ENCODE measurements at places on chromosomes 2 and 18.

DNA sequence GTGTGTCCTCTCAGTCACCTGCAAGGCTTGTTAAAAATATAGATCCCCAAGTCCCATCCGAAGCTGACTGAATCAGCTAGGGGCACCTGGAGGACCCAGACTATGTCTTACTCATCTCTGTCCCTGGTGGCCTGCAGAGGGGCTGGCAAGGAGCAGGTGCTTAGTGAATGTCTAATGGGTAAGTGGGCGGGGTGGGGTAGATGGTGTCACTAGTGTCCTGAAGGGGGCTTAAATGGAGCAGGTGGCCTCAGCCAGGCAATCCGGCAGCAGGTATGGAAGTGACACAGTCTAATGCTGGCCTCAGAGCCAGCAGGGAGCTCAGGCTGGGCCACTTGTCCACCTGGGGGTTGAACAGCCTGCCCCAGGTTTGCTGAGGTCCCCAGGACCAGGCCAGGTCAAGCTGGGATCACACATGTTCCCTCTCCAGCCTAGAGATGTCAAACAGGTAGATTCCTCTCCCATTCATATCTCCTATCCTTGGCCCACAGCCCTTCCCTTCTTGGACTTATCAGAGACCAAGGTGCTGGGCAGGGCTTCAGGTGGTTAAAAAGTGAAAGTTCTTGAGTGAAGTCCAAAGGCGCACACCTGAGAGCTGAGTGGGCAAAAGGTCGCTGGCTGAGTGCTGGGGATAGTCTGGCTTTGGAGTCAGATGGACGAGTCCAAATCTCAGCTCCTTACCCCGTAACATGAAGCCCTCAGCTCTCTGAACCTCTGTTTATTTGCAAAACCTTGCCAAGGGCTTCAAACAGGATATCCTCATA is 1.7 kb downstream of the STEAP3 start:
- no peak for DNase-seq

GRCh38 chr2:138084206-138084605 is 119.9 kb downstream of the HNMT start:
- no peak for DNase-seq

DNA sequence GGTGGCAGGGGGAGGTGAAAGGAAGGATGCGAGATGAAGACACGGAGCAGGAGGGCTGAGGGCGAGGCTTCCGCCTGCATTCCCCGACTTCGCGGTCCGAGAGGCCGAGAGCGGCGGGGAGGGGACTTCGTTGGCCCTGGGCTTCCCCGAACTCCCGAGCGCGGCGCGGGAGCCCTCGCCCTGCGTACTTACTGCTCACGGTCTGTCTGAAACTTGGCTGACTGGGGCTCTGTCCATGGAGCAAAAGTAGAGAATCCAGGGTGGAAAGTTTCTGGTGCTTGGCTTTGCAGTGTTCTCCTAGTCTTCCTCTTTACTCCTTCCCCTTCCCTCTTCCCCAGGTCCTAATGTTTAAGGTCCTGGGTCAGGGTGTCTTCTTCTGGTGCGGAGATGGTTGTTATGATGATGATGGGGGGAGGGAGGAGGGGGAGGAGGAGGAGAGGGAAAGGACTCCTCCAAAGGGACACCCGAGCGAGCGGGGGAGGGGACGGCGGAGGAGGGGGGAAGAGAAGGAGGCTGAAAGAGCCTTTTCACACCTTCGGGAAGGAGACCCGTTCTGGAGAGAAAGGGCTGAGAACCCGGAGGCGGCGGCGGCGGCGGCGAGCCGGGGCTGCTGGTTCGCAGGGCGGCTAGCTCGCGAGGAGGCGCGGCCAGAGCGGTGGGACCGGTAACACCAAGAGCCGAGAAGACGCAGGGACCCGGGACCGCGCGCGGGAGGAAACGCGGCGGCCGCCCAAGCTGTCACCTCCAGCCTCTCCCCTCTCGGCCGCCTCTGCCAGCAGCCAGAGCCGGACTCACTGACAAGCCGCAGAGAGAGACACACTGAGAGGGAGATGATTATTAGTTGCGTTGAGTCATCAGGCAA is at the start of gene SATB2:
TSS of gene SATB2 (minus strand) at position 793 of the 862 bp plus-strand sequence. CDS start 1,902 bp downstream, outside the sequence.
- DNase-seq: peak; percentile 90

- no peak for DNase-seq
Observed at GRCh38 chr2:69680001-69680675, 36.6 kb upstream of the AAK1 start.

GRCh38 chr2:47650001-47650535 is 132.9 kb upstream of the MSH6 start:
- no peak for DNase-seq

GRCh38 chr18:57930476-57930875 is 113.5 kb upstream of the NEDD4L start:
- DNase-seq: no peak

DNA sequence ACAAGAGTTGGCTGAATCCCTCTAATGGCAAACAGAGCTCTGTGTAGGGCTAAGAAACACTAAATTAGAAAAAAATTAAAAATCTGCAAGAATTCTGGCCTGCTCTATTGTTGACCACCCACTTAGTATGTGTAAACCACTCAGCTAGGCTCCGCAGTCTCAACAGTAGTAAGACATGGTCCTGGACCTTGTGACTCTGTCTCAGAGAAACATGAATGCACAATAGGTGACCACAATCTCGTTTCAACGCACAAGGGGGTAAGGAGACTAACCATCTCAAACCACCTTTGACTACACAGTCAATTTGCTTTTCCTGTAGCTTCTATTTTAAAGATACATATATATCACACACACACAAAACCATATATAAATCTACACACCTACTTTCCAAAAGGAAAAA is 16.5 kb downstream of the SEPTIN10 start:
- no peak for DNase-seq

- no peak for DNase-seq
Observed at GRCh38 chr2:165746501-165746900, 47.5 kb downstream of the GALNT3 start.
